ENCODE measurements at places on chromosomes 3 and 15.

DNA sequence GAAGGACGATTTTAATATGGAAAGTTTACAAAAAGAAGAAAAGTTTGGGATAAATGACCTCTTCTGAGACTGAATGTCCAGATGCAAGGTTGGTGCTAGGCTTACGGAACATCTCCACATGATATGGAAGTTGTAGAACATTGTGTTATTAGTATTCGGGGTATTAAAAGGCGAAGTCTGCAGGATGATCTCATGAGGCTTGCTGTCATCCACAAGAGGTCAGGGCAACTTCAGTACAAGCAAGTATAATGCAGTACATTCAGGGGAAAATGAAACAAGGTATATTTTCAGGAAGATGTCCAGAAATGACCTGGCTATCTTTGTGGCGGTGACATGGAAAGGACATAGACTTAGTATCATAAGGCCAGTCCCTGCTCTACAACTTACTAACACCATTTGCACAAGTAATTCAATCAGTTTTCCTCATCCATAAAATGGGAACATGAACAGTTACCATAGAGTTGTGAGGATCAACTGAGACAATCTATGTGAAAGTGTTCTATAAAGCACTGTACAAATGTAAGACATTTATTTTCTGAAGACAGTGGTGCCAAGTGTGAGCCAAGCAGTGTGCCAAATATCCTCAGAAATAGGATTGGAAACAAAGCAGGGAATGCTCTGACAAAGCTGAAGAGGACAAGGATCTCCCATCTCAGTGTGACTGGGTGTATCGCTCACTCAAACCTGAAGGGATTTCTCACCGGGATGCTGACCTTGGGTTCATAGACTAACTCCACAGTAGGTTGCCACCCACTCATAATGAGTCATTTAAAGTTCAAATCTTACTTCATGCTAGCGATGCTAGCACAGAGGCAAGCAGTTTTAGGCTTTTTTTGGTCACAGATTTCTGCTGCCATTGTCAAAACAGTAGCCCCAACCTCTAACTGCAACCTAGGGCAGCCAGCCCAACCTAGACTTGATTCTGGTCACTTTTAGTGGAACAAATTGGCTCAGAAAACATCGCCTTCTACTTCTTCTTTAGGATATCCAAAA, 118.3 kb downstream of the TIGIT start:
- DNase-seq, result no peak

GRCh38 chr3:59401924-59402323, 352.1 kb upstream of the CFAP20DC start:
- no peak for DNase-seq

DNA sequence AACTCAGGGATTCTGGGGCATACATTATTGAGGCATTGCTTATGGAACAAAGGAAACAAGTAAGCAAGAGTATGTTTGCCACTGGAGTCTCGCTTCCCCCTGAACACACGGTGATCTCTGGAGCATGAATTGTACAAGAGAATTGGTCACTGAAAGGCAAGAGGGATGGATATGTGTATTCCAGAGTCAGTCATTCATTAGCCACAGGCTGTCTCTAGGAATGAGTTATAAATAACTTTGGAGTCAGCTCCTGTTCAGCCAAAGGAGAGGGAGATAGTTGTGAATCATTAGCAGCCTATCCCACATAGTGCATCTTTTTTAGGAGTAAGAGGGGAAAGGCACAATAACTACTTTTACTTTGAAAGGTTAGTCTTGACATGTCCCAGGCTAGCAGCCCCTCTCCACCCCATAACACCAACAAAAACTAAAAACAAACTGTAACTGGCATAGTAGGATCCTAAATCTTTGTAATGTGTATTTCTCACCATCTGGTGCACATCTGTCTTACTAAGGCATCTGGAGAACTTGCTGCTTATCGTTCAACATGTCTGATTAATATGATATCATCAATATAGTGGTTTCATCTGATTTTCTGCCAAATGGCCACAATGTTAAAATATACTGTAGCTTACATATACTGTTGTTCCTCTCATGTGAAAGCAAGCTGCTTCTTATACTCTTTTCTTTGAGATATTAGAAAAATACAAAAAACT, 462.2 kb downstream of the GRM7 start:
- no peak for DNase-seq

DNA sequence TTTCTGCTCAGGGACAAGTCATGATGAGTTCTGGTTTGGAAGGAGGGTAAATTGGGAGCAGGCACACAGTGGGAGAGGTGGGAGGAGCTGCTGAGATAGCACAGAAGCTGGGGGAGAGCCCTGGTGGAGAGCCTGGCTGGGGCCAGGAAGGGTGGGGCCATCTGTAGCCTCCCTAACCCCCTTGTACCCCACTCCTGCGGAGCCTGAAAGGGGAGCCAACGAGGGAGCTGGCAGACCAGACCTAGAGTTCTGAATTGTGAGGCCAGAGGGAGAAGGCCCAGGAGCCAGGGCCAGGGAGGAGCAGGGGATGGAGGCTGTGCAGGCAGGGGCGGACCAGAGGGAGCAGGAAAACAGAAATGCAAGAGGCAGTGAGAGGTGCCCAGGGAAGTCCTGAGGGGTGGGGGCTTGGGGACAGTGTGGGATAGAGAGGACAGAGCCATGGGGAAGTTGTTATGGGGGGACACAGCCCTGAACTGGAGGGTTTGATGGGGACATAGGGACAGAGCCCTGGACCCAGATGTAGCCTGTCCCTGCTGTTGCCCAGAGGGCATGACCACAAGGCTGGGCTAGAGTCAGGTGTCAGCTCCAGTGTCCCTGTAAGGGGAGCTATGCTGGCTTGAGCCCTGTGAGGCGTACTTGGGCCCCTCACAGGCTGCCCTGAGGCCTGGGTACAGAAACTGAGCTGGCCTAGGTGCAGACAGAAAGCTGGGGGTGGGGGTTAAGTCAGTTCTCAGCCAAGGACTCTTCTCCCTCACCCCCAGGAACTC, 1.2 kb downstream of the TMIE start:
- no peak for DNase-seq

DNA sequence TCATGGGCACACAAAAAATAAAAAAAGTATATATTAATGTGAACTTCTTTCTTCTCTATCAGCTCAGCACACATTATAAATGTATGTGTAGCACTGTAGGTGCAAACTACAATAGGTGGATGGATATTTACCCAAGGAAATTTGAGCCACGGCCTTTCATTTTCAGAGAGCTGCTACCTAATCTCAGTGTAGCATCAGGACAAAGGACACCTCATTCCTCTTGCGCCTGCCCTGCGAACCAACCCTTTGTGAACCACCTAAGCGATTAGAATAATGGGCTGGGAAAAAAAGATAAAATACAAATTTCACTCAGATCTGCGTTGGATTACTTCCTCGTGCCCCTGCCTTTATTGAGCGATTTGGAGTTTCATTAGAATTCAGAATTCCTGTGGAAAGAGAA, 263.2 kb downstream of the NR2F2 start:
- no peak for DNase-seq

- peak; percentile 47 for DNase-seq
These were observed 54.0 kb downstream of the TAFA4 start for GRCh38 chr3:68878322-68878721.

DNA sequence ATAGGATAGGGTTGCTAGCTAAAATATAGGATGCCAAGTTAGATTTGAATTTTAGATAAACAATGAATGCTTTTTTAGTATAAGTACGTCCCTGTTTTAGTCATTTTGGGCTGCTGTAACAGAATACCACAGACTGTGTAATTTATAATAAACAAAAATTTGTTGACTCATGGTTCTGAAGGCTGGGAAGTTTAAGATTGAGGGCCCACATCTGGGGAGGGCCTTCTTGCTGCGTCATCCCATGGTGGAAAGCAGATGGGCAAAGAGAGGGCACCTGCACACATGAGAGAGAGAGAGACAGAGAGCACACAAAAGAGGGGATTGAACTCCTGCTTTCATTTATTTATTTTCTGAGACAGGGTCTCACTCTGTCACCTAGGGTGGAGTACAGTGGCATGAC, 246.5 kb downstream of the EPHB1 start:
- no peak for DNase-seq

DNA sequence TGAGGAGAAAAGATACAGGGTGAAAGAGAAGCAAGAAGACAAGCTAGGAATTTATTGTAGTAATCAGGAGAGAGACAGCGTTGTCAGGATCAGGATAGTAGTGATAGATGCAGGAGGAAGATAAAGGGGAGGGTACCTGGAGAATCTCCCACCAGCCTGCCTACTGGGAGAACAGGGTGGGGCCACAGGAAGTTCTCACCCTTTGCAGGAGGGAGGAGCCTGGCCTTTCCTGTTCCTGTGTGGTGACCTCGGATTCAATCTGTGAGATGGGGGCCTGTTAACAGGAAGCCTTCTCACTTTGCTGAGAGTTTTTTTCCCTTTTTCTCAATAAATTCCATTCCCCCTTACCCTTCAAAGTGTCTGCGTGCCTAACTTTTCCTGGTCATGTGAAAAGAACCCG, 37.6 kb downstream of the GMPS start:
- DNase-seq, result no peak
